ENCODE measurements at places on chromosomes 1 and 21.
A peak's percentile ranks its signal among the peaks of the same experiment; 100 is the strongest.

- H3K4me1 ChIP-seq = peaks cover 28% of the 10 kb centered on the region
- H3K27ac ChIP-seq = peak overlapping the region; percentile 92
- H3K36me3 ChIP-seq = peaks cover 18% of the 10 kb centered on the region
- DNase-seq = no peak
- H3K4me3 ChIP-seq = peak overlapping the region; percentile 90
Measured at GRCh38 chr1:33126411-33127000, 45.6 kb downstream of the AZIN2 start.

- no peaks in the 10 kb centered on the region for H3K36me3 ChIP-seq
- H3K4me3 ChIP-seq = no peak overlapping the region
- no peak for DNase-seq
- H3K27me3 ChIP-seq = no peaks in the 10 kb centered on the region
Measured at GRCh38 chr1:240847325-240847724, 235.4 kb upstream of the GREM2 start.

DNA sequence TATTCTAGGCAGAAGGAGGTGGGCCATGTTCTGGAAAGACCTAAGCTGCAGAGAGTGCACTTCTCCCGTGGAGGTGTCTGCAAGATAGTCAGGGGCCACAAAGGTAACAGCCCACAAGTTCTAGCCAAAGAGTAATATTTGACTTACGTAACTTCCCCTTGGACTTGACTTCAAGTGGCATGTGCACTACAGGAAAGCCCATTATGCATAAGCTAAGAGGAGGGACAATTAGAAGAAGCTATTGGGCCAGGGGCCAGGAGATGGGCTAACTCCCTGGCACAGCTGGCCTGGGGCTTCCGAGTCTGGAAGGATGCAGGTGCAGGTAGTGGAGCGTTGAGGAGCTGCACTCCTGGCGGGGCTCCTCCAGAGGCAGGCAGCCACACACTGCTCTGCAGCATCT lies 58.3 kb downstream of the ERG start:
- no peaks in the 10 kb centered on the region for H3K27me3 ChIP-seq
- H3K27ac ChIP-seq = no peak overlapping the region

DNA sequence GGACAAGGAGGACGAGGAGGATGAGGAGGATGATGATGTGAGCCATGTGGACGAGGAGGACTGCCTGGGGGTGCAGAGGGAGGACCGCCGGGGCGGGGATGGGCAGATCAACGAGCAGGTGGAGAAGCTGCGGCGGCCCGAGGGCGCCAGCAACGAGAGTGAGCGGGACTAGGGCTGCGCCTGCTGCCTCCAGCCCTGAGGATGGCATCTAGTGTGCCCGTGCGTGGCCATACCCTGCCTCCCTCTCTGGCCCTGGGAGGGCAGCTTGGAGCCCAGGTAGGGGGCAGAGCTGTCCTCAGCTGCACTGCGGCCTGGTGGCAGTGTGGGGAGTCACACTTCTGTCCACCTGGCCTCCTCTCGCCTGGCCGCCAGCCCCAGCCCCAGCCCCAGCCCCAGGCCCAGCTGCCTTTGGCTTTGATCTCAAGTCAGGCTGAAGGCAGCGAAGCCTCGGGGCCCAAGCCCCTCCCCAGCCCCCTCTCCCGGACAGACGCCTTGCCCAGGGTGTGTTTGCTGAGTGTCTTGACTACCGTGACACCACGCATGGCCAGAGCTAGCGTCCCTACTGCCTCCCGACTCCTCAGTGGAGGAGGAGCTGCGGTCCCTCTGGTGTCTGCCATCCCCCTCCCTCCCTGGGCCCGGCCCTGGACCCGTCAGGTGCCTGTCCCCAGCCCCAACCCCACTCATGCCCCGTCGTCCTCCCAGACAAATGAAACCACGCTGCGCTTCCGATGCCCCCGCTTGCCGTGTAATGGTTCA lies 155.2 kb downstream of the PEX14 start:
- no peaks in the 10 kb centered on the region for H3K27me3 ChIP-seq
- H3K4me1 ChIP-seq = no peaks in the 10 kb centered on the region
- DNase-seq = no peak

GRCh38 chr1:221832617-221833016 lies 90.7 kb upstream of the DUSP10 start:
- H3K4me1 ChIP-seq = peaks cover 33% of the 10 kb centered on the region
- no peaks in the 10 kb centered on the region for H3K27me3 ChIP-seq
- H3K27ac ChIP-seq = peak overlapping the region; percentile 99

- peaks cover 43% of the 10 kb centered on the region for H3K36me3 ChIP-seq
- H3K4me3 ChIP-seq = peak overlapping the region; percentile 91
- DNase-seq = no peak
- H3K27ac ChIP-seq = peak overlapping the region; percentile 100
Measured at GRCh38 chr1:234613128-234613875, 3.3 kb upstream of the IRF2BP2 start.

GRCh38 chr1:118190561-118190960 lies 5.5 kb upstream of the SPAG17 start:
- H3K27me3 ChIP-seq = peaks cover 5% of the 10 kb centered on the region
- no peak overlapping the region for H3K4me3 ChIP-seq
- no peaks in the 10 kb centered on the region for H3K36me3 ChIP-seq
- DNase-seq = no peak

GRCh38 chr1:221430152-221430960 lies 311.5 kb downstream of the DUSP10 start:
- H3K4me3 ChIP-seq = no peak overlapping the region
- no peaks in the 10 kb centered on the region for H3K36me3 ChIP-seq
- no peak for DNase-seq
- H3K4me1 ChIP-seq = peaks cover 2% of the 10 kb centered on the region
- peaks cover 20% of the 10 kb centered on the region for H3K27me3 ChIP-seq

DNA sequence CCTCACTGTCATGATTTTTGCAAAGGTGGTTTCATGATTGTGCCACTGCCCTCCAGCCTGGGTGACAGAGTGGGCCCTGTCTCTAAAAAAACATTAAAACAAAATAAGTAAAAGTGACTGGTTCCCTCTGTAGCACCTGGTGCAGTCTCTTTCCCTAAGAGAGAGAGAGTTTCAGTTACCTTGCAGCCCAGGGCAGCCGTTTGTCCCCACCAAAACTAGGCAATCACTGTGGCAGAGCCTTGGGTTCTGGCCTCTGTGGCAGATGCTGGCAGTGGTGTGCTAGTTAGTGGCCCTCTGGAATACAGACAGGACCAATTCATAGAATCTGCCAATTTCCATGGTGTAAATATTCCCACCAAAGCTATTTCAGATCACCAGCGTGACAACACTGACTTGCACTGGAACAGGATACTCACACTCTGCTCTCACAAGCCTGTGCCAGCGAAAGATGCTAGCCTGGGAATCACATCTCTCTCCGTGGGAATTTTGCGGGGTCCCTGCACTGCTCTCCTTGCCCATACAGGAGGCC lies 108.7 kb downstream of the TLR5 start:
- no peaks in the 10 kb centered on the region for H3K36me3 ChIP-seq
- H3K4me3 ChIP-seq = no peak overlapping the region
- DNase-seq = no peak
- H3K27ac ChIP-seq = no peak overlapping the region

GRCh38 chr1:234696148-234696576 lies 86.2 kb upstream of the IRF2BP2 start:
- DNase-seq = no peak
- peaks cover 6% of the 10 kb centered on the region for H3K4me1 ChIP-seq
- H3K27me3 ChIP-seq = no peaks in the 10 kb centered on the region
- no peak overlapping the region for H3K27ac ChIP-seq
- H3K4me3 ChIP-seq = no peak overlapping the region

DNA sequence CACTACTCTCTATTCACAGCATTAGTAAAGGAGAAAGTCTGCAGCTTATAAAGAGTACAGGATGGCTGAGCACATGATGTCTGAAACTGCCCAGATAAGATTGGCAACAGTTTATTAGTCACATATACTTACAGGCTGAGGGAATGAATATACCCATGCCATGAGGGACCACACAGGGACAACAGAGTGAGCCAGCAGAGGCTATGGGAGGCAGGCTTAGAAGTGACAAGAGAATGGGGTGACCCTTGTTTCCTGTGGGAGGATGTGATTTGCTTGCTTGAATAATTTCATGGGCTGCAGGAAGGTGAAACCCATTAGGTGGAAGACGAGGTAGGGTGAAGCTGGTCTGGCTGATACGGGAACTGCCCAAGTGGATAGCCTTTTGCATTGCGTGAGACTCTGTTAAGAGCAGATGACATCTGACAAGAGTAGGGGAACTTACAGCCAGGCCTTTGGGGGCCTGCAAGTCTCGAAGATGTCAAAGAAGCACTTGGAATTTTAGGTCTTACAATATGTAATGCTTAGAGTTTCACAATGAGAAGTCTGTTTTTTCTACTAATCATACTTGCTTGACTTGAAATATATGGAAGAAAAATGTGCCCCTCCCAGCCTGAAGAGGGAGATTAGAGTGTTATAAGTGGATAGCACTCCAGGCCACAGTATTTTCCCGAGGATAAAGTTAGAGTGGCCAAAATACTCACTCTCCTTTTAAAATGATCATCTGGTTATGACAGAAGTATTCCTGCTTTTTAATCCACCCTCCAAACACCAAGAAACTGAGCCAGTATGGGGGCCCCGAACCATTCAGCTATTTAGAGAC lies 34.6 kb upstream of the TNFSF4 start:
- H3K36me3 ChIP-seq = no peaks in the 10 kb centered on the region
- no peaks in the 10 kb centered on the region for H3K4me1 ChIP-seq
- DNase-seq = no peak
- no peaks in the 10 kb centered on the region for H3K27me3 ChIP-seq

DNA sequence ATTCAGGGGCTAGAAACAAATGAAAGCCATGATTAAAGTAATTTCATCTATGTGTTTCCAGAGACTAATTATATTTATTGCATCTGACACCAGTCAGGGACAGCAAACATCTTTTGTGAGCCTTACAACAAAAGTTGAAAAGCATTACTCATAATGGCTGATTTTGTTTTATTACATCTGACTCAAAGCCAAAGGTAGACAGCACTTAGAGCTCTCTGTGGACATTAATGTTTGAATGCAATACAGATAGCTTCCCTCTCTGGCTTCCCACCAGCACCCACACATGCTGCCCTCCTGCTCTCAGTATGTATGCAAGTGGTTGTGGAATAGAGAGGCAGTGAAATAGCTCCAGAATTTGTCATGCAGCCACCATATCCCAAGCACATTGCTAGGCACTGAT lies 198.7 kb downstream of the SETD4 start:
- H3K4me1 ChIP-seq = no peaks in the 10 kb centered on the region
- H3K4me3 ChIP-seq = no peak overlapping the region
- H3K27me3 ChIP-seq = peaks cover 16% of the 10 kb centered on the region
- no peak for DNase-seq
- H3K36me3 ChIP-seq = no peaks in the 10 kb centered on the region
- no peak overlapping the region for H3K27ac ChIP-seq

- peaks cover 21% of the 10 kb centered on the region for H3K27me3 ChIP-seq
- no peak for DNase-seq
- no peak overlapping the region for H3K27ac ChIP-seq
- no peaks in the 10 kb centered on the region for H3K4me1 ChIP-seq
- H3K36me3 ChIP-seq = no peaks in the 10 kb centered on the region
Measured at GRCh38 chr1:242432491-242433095, 91.9 kb downstream of the PLD5 start.

GRCh38 chr1:74857676-74858075 lies 124.7 kb downstream of the TYW3 start:
- H3K27me3 ChIP-seq = no peaks in the 10 kb centered on the region
- H3K4me1 ChIP-seq = no peaks in the 10 kb centered on the region
- H3K27ac ChIP-seq = no peak overlapping the region
- no peak overlapping the region for H3K4me3 ChIP-seq
- no peaks in the 10 kb centered on the region for H3K36me3 ChIP-seq
- no peak for DNase-seq

GRCh38 chr1:9753121-9753531 lies 70.6 kb downstream of the CLSTN1 start:
- no peaks in the 10 kb centered on the region for H3K27me3 ChIP-seq
- no peak overlapping the region for H3K27ac ChIP-seq
- H3K4me1 ChIP-seq = peaks cover 8% of the 10 kb centered on the region
- H3K4me3 ChIP-seq = no peak overlapping the region
- peaks cover 54% of the 10 kb centered on the region for H3K36me3 ChIP-seq
- DNase-seq = no peak
